T-helper 17 cell (primary cell): ENCODE measurements at places on chromosomes 12 and 14.

- no peak overlapping the region for H3K27ac ChIP-seq
- no peak for DNase-seq
- H3K36me3 ChIP-seq = no peaks in the 10 kb centered on the region
- H3K27me3 ChIP-seq = no peaks in the 10 kb centered on the region
- H3K4me1 ChIP-seq = no peaks in the 10 kb centered on the region
These were observed 938.0 kb upstream of the FLRT2 start for GRCh38 chr14:84591827-84592445.

DNA sequence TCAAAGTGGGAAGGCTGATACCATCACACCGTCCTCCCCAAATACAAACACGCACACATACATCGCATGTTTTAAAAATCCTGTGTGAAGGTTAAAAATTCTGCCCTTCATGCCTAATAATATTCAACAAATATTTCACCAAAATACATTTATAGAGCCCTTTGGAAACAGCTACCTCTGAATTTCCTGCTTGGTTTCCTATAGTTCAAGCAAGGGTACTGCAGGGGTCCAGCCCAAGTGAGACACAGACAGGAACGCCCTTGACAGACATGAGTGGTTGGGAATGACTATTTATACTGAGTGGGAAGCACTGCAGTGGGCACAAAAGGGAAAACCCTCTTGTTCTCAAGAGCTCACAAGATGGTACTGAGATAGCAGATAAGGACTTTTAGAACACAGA, 51.0 kb downstream of the ST8SIA1 start:
- H3K36me3 ChIP-seq = peaks cover 6% of the 10 kb centered on the region
- H3K4me3 ChIP-seq = no peak overlapping the region
- no peak overlapping the region for H3K27ac ChIP-seq
- DNase-seq = no peak

GRCh38 chr14:89440986-89441909, 24.2 kb upstream of the FOXN3 start:
- DNase-seq = no peak
- H3K27me3 ChIP-seq = no peaks in the 10 kb centered on the region
- no peak overlapping the region for H3K4me3 ChIP-seq
- H3K27ac ChIP-seq = no peak overlapping the region

DNA sequence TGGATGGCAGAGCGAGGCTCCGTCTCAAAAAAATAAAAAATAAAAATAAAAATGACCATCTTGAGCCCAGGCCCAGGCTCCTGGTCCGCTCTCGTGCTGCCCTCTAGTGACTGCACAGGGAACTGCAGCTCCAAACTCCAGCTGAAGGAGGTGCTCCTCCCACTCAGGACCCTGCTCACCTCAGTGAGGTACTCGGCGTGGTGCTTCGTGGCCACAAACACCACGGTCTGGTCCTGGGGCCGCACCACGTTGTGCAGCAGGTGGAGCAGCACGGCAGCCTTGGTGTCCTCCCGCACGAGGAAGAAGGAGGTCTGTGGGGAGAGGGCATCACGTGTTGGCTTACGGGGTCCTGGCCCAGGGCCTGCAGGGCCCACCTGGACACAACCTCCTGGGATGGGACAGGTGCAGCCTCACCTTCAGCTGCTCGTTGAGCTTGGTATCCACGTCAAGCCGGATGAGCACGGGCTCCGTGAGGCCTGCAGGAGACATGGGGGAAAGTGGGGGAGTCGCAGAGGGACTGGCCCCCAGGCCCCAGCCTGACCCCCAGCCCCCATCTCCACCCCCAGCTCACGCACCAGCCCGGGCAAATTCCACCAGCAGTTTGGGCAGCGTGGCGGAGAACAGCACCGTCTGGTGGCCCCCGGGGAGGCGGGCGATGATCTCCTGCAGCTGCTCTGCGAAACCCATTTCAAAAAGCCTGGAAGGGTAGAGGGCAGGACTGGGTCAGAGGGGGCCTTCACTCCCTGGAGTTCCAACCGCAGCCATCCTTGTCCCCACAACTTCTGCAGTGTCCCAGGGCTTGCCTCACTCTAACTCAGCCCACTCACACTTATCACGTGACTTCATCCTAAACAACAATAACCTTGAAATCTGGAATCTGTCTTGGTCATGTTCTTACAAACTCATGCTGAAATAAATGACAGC, 10.6 kb downstream of the DDX54 start:
- H3K36me3 ChIP-seq = peaks cover 9% of the 10 kb centered on the region
- H3K27ac ChIP-seq = no peak overlapping the region
- peaks cover 7% of the 10 kb centered on the region for H3K4me1 ChIP-seq
- no peaks in the 10 kb centered on the region for H3K27me3 ChIP-seq
- DNase-seq = peak; percentile 60

- no peak overlapping the region for H3K4me3 ChIP-seq
- no peaks in the 10 kb centered on the region for H3K27me3 ChIP-seq
- DNase-seq = no peak
- no peaks in the 10 kb centered on the region for H3K36me3 ChIP-seq
These were observed 99.1 kb downstream of the NELL2 start for GRCh38 chr12:44777044-44777443.
